Stimulated activated CD4-positive, alpha-beta T cell treated with anti-CD3 and anti-CD28 coated beads, TNF-alpha, amount 100 ng/mL, for 24 hours (primary cell): ENCODE measurements at places on chromosomes 5 and 9.

- DNase-seq = no peak
These were observed 5.7 kb downstream of the PCSK5 start for GRCh38 chr9:75896193-75896592.

- DNase-seq = no peak
These were observed 17.4 kb upstream of the CAMSAP1 start for GRCh38 chr9:135924628-135925338.

DNA sequence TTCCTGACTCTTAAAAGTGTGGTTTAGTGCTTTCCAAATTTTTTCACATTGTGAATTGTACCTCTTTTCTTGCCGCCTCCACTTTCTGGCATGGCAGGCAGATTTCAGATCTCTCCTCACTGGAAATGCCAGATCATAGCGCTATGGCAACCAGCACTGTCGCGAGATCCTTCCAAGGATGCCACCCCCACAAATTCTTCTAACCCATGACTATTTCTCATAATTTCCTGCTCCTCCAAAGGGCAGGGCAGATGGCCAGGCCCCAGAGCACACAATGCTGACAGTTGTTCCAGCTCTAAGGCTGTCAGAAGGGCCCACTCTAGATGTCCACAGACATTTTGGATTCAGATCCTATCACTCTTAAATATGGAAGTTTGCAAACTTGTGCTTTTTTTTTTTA lies 446.2 kb upstream of the RIOK2 start:
- no peak for DNase-seq

GRCh38 chr5:36576721-36577120 lies 29.7 kb upstream of the SLC1A3 start:
- DNase-seq = no peak

GRCh38 chr5:7494481-7495130 lies 98.7 kb downstream of the ADCY2 start:
- no peak for DNase-seq

DNA sequence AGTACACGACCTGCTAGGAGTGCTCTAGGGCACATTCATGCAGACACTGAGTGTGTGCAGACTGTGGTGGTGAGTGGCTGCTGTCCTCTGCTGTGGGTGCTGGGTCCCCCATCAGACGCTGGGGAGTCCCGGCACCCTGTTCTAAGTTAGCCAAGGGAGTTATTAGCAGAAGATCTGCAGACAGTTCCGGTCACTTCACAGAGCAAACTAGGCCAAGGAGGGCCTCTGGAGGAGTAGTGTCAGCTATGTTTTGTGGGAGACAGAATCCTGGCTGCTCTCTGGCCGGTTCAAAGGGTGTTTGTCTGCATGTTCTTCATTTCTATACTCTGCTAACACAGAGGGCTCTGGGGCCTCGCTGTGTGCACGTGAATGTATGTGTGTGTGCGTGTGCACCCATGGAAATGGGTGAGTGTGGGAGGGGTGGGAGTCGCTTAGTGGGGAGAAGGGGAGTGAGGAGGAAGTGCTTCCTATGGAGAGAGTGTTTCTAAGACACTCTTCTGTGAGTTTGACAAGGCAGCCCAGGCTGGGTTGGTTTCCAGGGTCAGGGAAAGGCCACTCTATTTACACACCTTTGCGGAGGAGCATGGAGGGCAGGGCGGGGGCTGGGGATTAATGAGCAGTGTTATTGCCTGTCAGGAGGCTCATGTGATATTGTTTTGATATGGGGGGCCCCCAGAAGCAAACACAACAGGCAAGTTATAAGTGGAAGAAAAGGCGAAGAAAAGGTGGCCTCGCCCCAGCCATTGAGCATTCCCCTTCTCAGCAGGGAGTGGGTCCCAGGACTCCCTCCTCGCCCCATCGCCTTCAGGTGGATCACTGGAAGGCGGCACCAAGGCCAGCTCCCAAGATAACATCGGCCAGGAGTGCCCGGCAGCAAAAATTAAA lies 68.9 kb downstream of the MACROH2A1 start:
- DNase-seq = no peak

DNA sequence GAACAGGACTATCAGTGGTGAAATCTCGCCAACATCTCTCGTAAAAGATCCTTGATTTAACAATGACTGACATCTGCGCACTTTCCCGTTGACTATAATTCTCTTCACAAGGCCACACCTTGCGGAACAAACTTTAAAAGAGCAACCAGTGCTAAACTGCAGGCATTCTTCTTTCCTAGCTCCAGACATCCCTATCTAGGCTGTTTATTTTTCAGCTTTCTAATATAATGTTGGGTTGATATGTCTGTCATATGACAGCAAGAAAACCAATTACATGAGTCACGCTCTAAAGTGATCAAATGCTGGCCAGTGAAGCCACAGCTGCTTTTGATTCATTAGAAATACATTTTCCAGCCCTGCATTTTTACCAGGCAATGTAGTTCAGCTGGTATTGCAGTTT lies 162.5 kb downstream of the ELAVL2 start:
- DNase-seq = no peak

- DNase-seq = no peak
These were observed 320.2 kb upstream of the NREP start for GRCh38 chr5:112077180-112077579.

GRCh38 chr5:115985802-115986757 lies 23.8 kb downstream of the LVRN start:
- DNase-seq = no peak

DNA sequence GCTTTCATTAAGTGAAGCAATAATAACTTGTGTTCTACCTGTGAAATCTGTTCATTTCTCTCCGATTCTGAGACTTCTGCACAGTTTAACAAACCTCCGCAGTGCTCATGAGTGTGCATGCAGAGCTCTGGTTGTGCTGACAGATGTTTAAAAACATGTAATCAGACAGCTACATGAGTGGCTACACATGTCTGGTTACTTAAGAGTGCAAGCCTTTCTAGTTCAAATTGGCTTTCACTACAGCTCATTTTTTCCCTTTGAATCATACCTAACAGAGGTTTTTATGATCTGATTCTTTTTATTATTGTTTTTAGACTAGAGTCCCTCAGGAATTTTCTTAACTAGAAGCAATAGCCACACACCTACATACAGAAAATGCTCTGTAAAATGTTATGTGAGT lies 310.2 kb downstream of the ARRDC3 start:
- DNase-seq = no peak

DNA sequence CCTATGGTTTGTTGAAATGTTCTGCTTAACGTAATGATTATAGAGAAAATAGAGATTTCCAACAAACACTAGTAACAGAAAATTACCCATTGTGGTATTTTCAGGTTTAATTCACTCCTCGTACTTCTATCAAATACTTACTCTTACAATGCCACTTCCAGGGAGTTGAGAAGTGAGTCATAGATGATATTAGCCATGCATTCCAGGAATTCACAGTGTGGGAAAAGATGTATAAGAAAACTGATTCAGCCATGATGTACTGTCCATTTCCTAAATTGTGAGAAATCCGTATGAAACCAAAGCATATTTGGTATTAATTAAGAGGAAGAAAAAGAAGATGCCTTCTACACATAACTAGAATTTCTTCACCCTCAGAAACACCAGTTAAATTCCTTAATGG lies 1854.6 kb upstream of the WWC1 start:
- DNase-seq = no peak

GRCh38 chr5:59655693-59656309 lies 237.7 kb downstream of the PDE4D start:
- DNase-seq = no peak

- no peak for DNase-seq
These were observed 523.5 kb downstream of the CDH12 start for GRCh38 chr5:22329683-22330082.

DNA sequence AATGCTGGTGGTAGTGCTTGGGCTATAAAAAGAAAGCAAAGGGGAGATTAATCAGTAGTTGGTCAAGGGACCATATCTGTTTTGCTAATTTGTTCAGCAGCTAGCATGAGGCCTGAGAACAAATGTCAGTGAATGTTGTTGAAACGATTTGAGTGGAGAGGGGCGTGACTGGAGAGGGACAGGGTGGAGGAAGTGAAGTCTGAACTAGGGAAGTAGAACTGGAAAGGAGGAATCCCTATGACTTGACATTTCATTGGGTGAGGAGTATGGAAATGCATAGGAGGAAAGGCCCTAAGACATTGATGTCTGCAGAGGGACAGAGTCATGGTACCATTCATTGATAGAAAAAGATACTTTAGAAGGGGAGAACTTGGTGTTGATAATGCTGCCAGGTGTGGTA lies 19.7 kb downstream of the TLE4 start:
- DNase-seq = no peak
